PC-9 (cell line): ENCODE measurements at places on chromosomes 7 and 10. TPM values are rescaled to one million over a fixed set of nuclear protein-coding genes. Genes with fewer than 3 reads are reported as not detected.

- no peaks in the 10 kb centered on the region for H3K4me1 ChIP-seq
- no peak overlapping the region for H3K4me3 ChIP-seq
- no peaks in the 10 kb centered on the region for H3K36me3 ChIP-seq
- DNase-seq: no peak
Observed at GRCh38 chr10:13851906-13852305, 265.1 kb downstream of the PRPF18 start.

DNA sequence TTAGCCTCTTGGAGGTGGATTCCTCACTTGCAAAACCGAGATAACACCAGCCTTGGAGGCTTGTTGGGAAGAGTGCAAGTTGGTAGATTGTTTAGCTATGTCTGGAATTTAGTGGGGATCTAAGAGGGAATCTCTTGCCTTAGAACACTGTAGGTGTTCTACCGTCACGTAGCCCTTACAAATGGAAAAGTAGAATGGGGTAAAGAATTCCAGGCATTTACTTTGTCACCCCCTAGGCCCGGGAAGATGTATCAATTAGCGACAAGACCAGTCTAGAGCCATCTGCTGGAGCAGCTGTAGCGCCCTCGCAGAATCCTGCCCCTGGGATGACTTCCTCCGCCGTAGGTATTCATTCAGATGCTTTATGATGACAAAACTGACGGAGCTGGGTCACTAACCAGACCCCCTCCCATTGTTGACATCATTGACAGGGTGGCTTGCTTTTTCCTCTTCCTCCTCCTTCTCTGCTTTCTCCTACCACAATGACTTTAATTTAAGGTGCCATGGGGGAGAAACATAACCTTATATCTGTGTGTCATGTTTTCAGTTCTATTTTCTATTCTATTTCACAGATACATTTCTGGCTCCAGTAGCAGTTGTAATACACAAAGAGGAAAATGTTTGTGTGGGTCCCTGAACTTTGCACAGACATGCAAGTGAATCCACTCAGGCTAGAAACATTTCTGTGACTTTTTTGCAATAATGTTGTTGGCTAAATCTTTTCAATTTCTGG is 262.6 kb upstream of the LYZL1 start:
- no peak for DNase-seq
- H3K27ac ChIP-seq: no peak overlapping the region
- H3K4me1 ChIP-seq: peaks cover 16% of the 10 kb centered on the region
- H3K4me3 ChIP-seq: no peak overlapping the region

DNA sequence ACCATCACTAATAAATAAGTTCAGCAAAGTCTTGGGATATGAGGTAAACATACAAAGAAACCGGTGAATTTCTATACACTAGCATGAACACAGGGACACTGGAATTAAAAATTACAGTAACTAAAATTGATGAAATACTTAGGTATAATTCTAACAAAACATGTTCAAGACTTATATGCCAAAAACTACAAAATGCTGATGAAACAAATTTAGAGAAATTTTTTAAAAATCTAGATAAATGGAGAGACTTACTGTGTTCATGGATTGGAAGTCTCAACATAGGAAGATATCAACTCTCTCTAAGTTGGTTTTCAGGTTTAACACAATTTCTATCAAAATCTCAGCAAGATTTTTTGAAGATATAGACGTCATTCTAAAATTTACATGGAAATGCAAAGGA is 128.8 kb upstream of the RET start:
- peaks cover 9% of the 10 kb centered on the region for H3K4me1 ChIP-seq
- no peak overlapping the region for H3K4me3 ChIP-seq
- no peaks in the 10 kb centered on the region for H3K36me3 ChIP-seq
- no peak overlapping the region for H3K27ac ChIP-seq

- H3K4me3 ChIP-seq: no peak overlapping the region
- no peaks in the 10 kb centered on the region for H3K36me3 ChIP-seq
Observed at GRCh38 chr7:97835296-97836138, 36.7 kb downstream of the ASNS start.

GRCh38 chr7:54076616-54077015 is 465.6 kb upstream of the VSTM2A start:
- no peak overlapping the region for H3K4me3 ChIP-seq
- H3K4me1 ChIP-seq: no peaks in the 10 kb centered on the region
- no peak overlapping the region for H3K27ac ChIP-seq
- H3K27me3 ChIP-seq: peaks cover 18% of the 10 kb centered on the region
- H3K36me3 ChIP-seq: no peaks in the 10 kb centered on the region
- no peak for DNase-seq

GRCh38 chr7:156722043-156722826 is 81.7 kb downstream of the RNF32 start:
- no peaks in the 10 kb centered on the region for H3K4me1 ChIP-seq
- H3K27ac ChIP-seq: no peak overlapping the region
- H3K4me3 ChIP-seq: no peak overlapping the region

DNA sequence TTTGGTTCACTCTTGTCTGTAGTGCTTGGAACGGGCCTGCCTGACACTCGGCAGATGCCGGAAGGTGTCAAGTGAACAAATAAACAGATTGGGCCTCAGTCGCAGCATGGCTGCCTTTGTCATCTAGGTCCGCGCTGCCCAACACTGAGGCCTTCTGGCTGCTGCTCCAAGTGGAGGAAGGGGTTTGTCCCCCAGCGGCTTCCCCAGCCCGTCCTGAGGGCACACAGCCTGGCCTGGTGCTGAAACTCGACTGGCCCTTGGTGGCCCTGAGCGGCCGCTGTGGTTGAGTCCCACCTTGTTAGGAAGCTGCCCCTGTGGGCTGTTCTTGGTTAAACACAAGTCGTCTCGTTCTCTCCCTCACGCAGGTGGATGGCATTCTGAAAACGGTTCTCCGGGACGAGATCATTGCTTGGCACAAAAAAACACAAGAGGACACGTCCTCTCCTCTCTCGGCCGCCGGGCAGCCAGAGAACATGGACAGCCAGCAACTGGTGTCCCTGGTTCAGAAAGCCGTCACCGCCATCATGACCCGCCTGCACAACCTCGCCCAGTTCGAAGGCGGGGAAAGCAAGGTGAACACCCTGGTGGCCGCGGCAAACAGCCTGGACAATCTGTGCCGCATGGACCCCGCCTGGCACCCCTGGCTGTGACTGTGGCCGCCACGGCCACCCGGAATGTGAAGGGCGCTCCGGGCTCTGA is 132.1 kb downstream of the SMURF1 start:
- no peaks in the 10 kb centered on the region for H3K27me3 ChIP-seq
- no peak for DNase-seq
- H3K4me1 ChIP-seq: no peaks in the 10 kb centered on the region
- H3K27ac ChIP-seq: no peak overlapping the region
- H3K4me3 ChIP-seq: no peak overlapping the region
- peaks cover 13% of the 10 kb centered on the region for H3K36me3 ChIP-seq

GRCh38 chr10:24707445-24707844 is 16.2 kb downstream of the ARHGAP21 start:
- H3K4me3 ChIP-seq: no peak overlapping the region
- H3K27me3 ChIP-seq: no peaks in the 10 kb centered on the region
- no peak for DNase-seq

- no peak for DNase-seq
- H3K27ac ChIP-seq: no peak overlapping the region
- no peaks in the 10 kb centered on the region for H3K27me3 ChIP-seq
Observed at GRCh38 chr7:54879776-54880175, 120.8 kb upstream of the SEC61G start.

DNA sequence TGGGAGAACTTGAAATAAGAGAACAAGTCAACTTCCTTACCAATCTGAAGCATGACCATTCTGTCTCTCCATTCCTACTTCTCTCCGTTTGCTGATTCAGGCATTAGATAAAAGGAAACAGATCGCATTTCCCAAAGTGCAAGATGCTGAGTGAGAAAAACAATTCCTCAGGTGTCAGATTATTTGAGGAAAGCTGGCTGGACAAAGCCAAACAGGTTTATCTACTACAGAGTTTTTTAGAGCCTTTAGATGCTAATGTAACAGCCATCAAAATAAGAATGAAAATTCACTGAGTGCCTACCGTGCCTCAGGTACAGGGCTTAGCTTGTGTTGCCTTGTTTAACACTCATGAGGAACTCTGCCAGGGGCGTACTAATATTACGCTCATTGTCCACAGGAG is 135.9 kb upstream of the MBL2 start:
- H3K4me1 ChIP-seq: no peaks in the 10 kb centered on the region
- H3K27me3 ChIP-seq: no peaks in the 10 kb centered on the region
- no peak for DNase-seq

DNA sequence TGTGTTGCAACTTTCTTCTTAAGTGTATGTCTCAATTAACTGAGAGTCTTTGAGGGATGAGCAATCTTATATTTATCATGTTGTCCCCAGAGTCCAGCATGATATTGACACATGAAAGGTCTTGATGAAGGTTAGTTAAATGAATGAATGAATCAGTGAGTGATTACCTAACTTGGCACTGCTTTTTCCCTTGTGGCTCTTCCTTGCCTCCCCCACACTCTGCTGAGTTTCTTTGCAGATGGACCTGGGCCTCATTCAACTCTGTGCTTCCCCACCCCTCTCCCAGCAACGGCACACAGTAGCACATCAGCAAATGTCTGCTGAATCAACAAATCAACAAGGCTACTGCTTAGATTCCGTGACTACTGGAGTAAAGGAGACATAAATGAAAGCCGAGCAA is 235.1 kb upstream of the CXCL12 start:
- no peak overlapping the region for H3K4me3 ChIP-seq
- no peaks in the 10 kb centered on the region for H3K27me3 ChIP-seq
- H3K4me1 ChIP-seq: no peaks in the 10 kb centered on the region
- DNase-seq: no peak
- no peak overlapping the region for H3K27ac ChIP-seq

- H3K4me1 ChIP-seq: peaks cover 42% of the 10 kb centered on the region
- 0 out of 2 replicates have a peak, but pooled peaks cover 3% of the 10 kb centered on the region for H3K36me3 ChIP-seq
- no peak overlapping the region for H3K4me3 ChIP-seq
- no peak for DNase-seq
- no peaks in the 10 kb centered on the region for H3K27me3 ChIP-seq
Observed at GRCh38 chr7:5597772-5598171, 174.1 kb upstream of the TNRC18 start.

DNA sequence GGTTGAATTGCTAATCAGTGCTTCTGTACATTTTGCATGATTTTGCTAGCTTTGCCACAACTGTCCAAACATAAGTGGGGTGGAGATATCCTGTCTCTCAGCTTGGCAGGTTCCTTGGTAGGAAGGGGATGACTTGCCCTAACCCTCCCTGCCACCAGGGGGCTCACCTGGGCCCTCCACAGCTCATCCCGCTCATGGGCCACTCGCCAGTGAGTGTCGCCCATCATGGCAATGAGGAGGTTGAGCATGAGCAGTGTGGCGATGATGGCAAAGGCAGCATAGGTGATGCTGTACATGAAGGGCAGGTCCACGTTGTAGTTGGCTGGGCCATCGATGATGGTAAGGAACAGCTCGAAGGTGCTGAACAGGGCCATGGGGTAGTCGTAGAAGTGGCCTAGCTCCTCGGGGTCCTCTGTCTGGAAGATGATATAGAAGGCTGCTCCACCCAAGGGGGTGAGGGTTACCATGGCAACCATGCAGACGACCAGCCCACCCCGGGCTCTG is 12.2 kb downstream of the TRPV6 start:
- H3K27me3 ChIP-seq: no peaks in the 10 kb centered on the region
- H3K4me1 ChIP-seq: no peaks in the 10 kb centered on the region
- H3K36me3 ChIP-seq: peaks cover 9% of the 10 kb centered on the region; the same call in 1 of the 2 replicates
- no peak overlapping the region for H3K27ac ChIP-seq
- DNase-seq: no peak

Gene AKR1C3
- 1,870 and 1,886 TPM in 2 replicates for total RNA-seq

Gene SMURF1
- 53.2 and 63.9 TPM in 2 replicates for total RNA-seq

Gene TRIL
- not detected in 2 replicates for total RNA-seq

Gene CPA1
- not detected in 2 replicates for total RNA-seq

Gene POLR1F
- 14.5 and 14.8 TPM in 2 replicates for total RNA-seq

Gene HMX3
- total RNA-seq: not detected in 2 replicates

Gene GGCT
- total RNA-seq: 151 and 162 TPM in 2 replicates

Gene TMEM176B
- total RNA-seq: 1.9 and 2.3 TPM in 2 replicates

Gene ZNF467
- 6.6 and 10.3 TPM in 2 replicates for total RNA-seq

Gene SPDYE3
- total RNA-seq: not detected in 2 replicates
